ENCODE measurements at places on chromosomes 16 and 17. TPM values are rescaled to one million over a fixed set of nuclear protein-coding genes. Genes with fewer than 3 reads are reported as not detected.

GRCh38 chr17:40562838-40563219, 2.4 kb downstream of the CCR7 start:
- peak overlapping the region; percentile 77 for H3K4me3 ChIP-seq
- H3K27me3 ChIP-seq = peaks cover 5% of the 10 kb centered on the region
- DNase-seq = no peak
- peaks cover 83% of the 10 kb centered on the region for H3K4me1 ChIP-seq
- H3K27ac ChIP-seq = peak overlapping the region; percentile 93
- peaks cover 47% of the 10 kb centered on the region for H3K36me3 ChIP-seq

DNA sequence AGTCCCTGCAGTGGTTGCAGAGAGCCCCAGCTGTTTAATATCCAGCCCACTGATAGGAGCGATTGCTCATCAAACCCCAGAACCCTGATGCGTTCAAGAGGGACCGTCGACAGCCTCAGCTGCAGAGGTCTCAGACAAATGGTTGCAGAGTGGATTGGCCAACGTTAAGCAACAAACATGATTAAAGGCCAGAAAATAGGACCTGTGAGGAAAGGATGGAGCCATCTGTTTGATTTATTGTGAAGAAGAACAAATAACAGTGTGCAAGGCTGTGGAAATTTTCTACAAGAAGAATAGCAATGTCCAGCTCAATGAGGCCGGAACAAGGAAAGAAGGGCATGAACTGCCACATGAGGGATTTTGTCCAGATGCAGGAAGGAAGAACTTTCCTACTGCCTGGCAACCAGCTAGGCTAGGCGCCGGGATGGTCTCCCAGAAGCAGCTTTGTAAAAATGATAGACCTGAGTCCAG, 138.4 kb upstream of the DNAH9 start:
- no peak overlapping the region for H3K4me3 ChIP-seq
- H3K4me1 ChIP-seq = no peaks in the 10 kb centered on the region
- H3K27me3 ChIP-seq = no peaks in the 10 kb centered on the region
- H3K36me3 ChIP-seq = no peaks in the 10 kb centered on the region
- DNase-seq = no peak
- no peak overlapping the region for H3K27ac ChIP-seq

- DNase-seq = no peak
- H3K4me3 ChIP-seq = no peak overlapping the region
- H3K36me3 ChIP-seq = no peaks in the 10 kb centered on the region
- no peak overlapping the region for H3K27ac ChIP-seq
Observed at GRCh38 chr17:49916854-49917515, 52.0 kb upstream of the DLX4 start.

DNA sequence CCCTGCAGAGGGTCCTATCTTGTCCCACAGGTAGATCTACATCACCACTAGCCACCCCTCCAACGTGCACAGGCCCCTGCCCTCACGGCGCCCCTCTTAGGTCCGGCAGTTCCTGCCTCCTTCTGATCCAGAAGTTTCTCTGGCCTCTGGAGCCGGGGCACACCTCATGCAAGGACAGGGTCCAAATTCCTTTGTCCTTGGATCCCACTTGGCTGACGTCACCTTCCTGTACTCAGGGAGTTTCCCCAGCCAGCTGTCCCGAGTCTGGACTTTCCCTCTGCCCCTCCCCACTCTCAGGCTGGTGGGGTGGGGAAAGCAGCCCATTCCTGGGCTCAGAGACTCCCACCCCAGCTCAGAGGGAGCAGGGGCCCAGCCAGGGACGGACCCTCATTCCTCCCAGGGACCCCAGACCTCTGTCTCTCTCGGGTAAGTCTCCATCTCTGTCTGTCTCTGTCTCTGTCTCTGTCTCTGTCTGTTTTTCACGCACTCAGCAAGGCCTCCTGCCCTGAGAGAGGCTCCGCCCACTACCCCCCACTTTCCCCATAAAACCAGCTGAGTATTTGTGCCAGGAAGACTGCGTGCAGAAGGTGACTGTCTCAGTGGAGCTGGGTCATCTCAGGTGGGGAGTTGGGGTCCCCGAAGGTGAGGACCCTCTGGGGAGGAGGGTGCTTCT, at the start of gene IL32:
TSS of gene IL32 (plus strand) at position 572 of the 673 bp plus-strand sequence. CDS start 172 bp downstream, outside the sequence.
- H3K36me3 ChIP-seq = peaks cover 56% of the 10 kb centered on the region
- no peaks in the 10 kb centered on the region for H3K27me3 ChIP-seq
- peak within 1 kb of the TSS; percentile 97 for H3K27ac ChIP-seq
- peak; percentile 87 for DNase-seq
- H3K4me1 ChIP-seq = peaks cover 59% of the 10 kb centered on the region

GRCh38 chr16:57534881-57535658, 1.3 kb downstream of the CCDC102A start:
- peak; percentile 45 for DNase-seq
- H3K4me3 ChIP-seq = peak overlapping the region; percentile 84
- peak overlapping the region; percentile 90 for H3K27ac ChIP-seq

DNA sequence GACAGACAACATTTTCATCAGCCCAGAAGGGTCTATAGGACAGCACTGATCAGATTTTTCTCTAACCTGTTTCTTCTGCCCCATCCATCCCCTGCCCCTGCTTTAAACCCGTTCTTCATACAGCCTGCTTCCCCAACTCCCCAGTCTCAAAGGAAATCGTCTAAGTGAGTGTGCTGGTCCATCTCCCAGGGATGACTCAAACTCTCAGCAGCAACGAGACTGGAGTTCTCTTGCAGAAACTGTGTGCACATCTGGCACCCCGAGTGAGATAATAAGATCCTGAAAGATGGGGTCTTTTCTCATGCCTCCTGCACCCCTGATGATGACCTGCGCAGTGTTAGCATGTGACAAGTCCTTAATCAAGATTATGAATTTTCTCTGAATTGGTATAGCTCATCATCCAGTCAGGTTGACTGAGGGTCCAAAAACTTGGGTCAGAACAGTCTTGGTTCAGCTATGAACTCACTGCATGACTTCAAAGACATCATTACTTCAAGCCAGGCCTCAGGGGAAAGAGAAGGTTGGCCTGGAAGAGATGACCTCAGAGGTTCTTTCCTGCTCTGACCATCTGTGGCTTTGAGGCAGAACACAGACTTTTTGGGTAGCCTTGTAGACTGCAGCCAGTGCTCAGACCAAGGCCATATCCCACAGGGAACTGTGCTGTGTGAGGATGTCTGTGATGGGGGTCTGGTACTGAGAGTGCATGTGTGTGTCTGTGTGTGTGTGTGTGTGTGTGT, 117.9 kb downstream of the SPACA3 start:
- H3K27me3 ChIP-seq = no peaks in the 10 kb centered on the region
- no peaks in the 10 kb centered on the region for H3K4me1 ChIP-seq
- no peak for DNase-seq
- H3K36me3 ChIP-seq = no peaks in the 10 kb centered on the region

DNA sequence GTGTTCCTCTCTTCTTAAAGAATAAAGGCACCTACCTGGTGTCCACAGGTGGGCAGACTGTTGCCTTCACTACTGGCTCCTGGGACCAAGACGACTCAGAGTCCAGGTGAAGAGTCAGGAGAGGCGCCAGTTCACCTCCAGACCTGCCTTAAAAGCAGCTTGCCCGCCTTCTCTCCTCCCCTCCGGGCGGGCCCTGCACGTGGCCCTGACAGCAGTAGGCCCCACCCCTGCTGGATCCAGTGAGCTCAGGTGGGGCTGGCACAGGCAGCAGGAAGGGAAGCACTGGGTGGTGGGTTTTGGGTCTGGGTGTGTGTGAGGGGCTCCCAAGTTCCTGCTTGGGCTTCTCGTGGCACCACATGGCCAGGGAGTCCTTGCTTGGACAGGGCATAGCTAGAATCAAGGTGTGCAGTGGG, at the start of gene TNS4:
TSS of gene TNS4 (minus strand) at position 125 of the 413 bp plus-strand sequence. CDS start 5,198 bp downstream, outside the sequence.
- H3K4me1 ChIP-seq = no peaks in the 10 kb centered on the region
- H3K36me3 ChIP-seq = no peaks in the 10 kb centered on the region
- no peak within 1 kb of the TSS for H3K27ac ChIP-seq
- peaks cover 12% of the 10 kb centered on the region for H3K27me3 ChIP-seq

- H3K27me3 ChIP-seq = peaks cover under 1% of the 10 kb centered on the region
- H3K4me1 ChIP-seq = no peaks in the 10 kb centered on the region
- DNase-seq = no peak
- H3K36me3 ChIP-seq = peaks cover 11% of the 10 kb centered on the region
- H3K27ac ChIP-seq = no peak overlapping the region
Observed at GRCh38 chr17:44751806-44752205, 7.0 kb upstream of the ADAM11 start.

- no peak overlapping the region for H3K4me3 ChIP-seq
- H3K4me1 ChIP-seq = no peaks in the 10 kb centered on the region
- no peaks in the 10 kb centered on the region for H3K36me3 ChIP-seq
- H3K27ac ChIP-seq = no peak overlapping the region
Observed at GRCh38 chr16:19463468-19464315, 46.0 kb downstream of the TMC5 start.

The EFNB3 gene
- total RNA-seq = not detected

- no peak for DNase-seq
- no peak overlapping the region for H3K4me3 ChIP-seq
- no peak overlapping the region for H3K27ac ChIP-seq
- peaks cover 10% of the 10 kb centered on the region for H3K27me3 ChIP-seq
Observed at GRCh38 chr17:81904600-81905423, 2.8 kb downstream of the NPB start.

The CCDC144A gene
- total RNA-seq = 3.9 TPM

- peaks cover 16% of the 10 kb centered on the region for H3K4me1 ChIP-seq
- peaks cover 42% of the 10 kb centered on the region for H3K36me3 ChIP-seq
- no peak overlapping the region for H3K4me3 ChIP-seq
- no peak for DNase-seq
- no peaks in the 10 kb centered on the region for H3K27me3 ChIP-seq
- H3K27ac ChIP-seq = no peak overlapping the region
Observed at GRCh38 chr16:11010575-11011221, 66.3 kb downstream of the CLEC16A start.

DNA sequence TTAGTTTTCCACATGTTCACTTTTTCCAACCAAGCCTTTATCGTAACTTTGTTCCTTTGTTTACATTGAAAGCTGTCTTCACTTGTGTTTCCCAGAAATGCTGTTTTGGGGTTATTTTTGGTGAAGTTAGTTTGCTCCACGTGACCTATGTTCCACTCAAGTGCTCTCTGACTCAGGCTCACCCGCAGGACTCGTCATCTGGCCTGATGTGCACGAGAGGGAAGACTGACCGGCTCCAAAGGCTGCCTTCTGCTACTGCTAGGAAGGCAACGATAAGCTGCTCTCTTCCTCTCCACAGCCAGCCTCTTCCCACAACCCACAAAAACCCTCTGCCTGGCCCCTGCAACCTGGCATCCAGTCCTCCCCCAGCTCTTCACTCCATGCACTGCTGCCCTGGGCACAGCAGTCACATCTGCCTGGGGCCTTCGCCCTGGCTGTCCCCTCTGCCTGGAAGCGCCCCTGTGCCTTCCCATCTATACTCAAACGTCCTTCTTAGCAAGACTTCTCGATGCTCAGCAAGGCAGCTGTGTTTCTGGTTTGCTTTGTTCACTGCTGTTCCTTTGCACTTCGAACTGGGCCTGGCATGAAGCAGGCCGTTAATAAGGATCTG, 28.0 kb downstream of the ZCCHC14 start:
- no peak overlapping the region for H3K4me3 ChIP-seq
- H3K27me3 ChIP-seq = peaks cover 40% of the 10 kb centered on the region
- DNase-seq = no peak
- no peaks in the 10 kb centered on the region for H3K36me3 ChIP-seq

GRCh38 chr17:28579526-28579925, 2.8 kb upstream of the ALDOC start:
- peak; percentile 84 for DNase-seq
- H3K27me3 ChIP-seq = no peaks in the 10 kb centered on the region
- peak overlapping the region; percentile 8 for H3K4me3 ChIP-seq
- H3K27ac ChIP-seq = peak overlapping the region; percentile 85

DNA sequence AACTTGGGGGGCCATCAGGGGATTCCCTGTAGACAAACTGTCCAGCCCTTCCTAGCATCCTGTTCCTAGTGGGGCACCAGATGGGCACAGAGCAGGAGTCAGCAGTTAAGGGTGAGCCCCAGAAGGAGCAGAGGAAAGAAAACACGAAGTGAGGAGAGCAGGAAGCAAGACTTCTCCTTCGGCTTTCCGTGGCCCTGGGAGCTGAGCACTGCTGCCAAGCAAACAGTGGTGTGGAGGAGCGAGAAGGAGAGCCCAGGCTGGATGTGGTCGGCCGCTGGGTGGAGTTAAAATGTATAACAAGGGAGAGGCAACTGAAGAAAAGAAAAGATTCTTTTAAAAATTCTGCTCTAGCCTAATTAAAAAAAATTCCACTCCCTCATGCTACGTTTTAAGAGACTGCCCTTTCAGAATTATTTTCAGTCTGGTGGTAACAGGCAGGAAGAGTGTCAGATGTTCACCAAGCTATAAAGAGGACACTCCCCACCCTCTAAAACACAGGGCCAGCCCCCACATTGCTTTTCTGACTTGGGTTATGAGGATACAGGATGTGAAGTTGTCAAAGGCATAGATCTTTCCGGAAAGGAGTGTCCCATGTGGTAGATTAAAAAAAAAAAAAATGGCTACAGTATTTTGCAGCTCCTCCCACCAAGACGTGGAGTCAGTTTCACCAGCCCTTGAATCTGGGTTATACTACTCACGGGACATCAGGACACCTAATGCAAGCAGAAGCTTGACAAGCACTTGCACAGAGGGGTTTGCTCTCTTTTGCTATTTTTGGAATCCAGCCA, 74.9 kb upstream of the ZFHX3 start:
- no peak for DNase-seq
- H3K36me3 ChIP-seq = no peaks in the 10 kb centered on the region
- H3K4me1 ChIP-seq = no peaks in the 10 kb centered on the region
- no peaks in the 10 kb centered on the region for H3K27me3 ChIP-seq

- H3K36me3 ChIP-seq = peaks cover 7% of the 10 kb centered on the region
- no peak overlapping the region for H3K27ac ChIP-seq
- H3K4me3 ChIP-seq = no peak overlapping the region
- no peaks in the 10 kb centered on the region for H3K27me3 ChIP-seq
Observed at GRCh38 chr16:81629034-81629802, 149.9 kb upstream of the PLCG2 start.

DNA sequence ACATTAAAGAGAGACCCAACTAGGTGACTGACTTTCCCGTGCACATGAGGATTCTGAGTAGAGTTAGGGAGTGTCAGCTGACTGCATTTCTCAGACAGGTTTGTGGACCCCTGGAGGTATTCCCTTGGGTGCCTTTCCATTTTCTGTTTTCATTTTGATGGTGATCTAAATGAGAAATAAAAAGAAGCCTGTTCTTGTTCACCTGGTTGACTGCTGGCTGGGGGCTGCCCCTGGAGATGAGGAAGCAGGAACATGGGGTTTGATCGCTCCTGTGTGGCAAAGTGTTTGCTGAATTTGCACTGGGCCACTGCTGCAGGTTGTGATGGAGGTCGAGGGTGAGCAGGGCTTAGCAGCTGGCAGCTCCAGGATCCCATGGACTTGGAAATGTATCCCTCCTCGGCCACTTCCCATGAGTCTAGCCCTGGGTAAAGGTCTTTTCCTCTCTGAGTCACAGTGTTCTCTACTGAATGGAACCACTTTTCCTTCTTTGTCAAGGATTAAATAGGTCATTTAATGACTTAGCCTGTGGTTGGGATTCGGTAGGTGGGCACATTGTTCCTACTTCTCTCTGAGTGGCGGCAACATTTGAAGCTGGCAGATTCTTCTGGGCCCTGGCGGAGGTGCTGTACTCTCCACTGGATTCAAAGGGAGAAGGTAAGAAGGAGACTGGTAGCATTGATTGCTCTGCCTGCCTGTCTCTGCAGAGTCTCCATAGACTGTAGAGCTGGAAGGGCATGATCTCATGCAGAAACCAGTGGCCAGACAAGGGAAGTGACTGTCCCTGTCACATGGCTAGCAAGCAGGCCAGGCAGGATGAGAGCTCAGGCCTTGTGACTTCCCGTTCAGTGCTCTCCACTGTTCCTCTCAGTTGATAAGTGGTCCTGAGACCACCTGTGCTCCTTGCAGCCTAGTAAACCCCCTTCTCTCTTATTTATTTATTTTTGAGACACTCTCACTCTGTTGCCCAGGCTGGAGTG, 17.9 kb downstream of the SNX29 start:
- H3K27ac ChIP-seq = no peak overlapping the region
- no peak for DNase-seq
- no peaks in the 10 kb centered on the region for H3K36me3 ChIP-seq
- H3K4me3 ChIP-seq = no peak overlapping the region
- peaks cover 5% of the 10 kb centered on the region for H3K4me1 ChIP-seq
